Heart left ventricle (tissue), 16 donors: ENCODE measurements at places on chromosomes 3 and 15. TPM values are rescaled to one million over a fixed set of nuclear protein-coding genes. Genes with fewer than 3 reads are reported as not detected.

- no peak for DNase-seq
These were observed 246.3 kb upstream of the UMPS start for GRCh38 chr3:124483915-124484470.

- no peak for DNase-seq
These were observed 66.6 kb upstream of the TBC1D5 start for GRCh38 chr3:17808994-17809393.

GRCh38 chr15:42373274-42373673, 14.0 kb downstream of the CAPN3 start:
- peak; percentile 85 for DNase-seq

DNA sequence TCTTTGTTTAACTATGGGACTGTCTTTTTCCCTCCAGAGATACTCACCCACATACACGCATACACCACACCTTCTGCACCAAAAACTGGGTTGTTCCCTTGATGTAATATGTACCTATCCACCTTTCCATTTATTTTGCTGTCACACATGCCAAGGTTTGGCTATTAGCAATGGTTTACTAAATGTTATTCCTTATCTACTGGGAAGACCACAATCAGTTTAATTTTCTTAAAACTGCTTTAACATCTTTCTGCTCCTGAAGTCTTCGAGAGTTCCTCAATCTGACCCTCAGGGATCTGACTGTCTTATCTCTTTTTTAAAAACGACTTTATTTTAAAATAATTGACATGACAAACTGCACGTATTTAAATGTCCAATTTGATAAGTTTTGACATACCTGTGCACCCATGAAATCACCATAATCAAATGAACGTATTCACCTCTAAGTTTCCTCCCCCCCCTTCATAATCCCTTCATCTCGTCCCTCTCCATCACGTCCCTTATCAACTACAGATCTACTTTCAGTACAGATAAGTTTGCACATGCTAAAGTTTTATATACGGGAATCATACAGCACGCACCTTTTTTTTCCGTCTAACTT, 805 bp upstream of the TRPM7 start:
- no peak for DNase-seq

Gene TRPC1
- 5.9 TPM for total RNA-seq

- no peak for DNase-seq
These were observed 10.4 kb downstream of the TJP1 start for GRCh38 chr15:29811691-29812383.

Gene UQCC5
- total RNA-seq = 43.7 TPM

DNA sequence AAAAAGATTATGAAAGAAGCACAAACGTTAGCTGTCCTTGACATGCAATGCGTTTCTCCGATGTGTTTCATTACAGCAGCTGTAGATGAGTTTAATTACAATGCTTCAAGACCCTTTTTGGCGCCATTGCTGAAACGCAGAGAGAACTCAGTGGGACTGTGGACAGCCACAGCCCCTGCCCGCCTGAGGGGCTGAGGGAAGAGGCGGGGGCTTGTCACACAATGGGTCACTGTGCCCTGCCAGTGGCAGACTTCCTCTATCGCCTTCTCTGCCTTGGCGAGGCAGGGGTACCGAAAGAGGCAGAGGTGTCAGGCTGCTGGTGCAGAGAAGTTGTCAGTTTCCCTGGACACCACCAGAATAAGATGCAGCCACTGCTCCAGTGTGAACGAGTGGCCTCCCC, 252.0 kb downstream of the NR2F2 start:
- DNase-seq = no peak

DNA sequence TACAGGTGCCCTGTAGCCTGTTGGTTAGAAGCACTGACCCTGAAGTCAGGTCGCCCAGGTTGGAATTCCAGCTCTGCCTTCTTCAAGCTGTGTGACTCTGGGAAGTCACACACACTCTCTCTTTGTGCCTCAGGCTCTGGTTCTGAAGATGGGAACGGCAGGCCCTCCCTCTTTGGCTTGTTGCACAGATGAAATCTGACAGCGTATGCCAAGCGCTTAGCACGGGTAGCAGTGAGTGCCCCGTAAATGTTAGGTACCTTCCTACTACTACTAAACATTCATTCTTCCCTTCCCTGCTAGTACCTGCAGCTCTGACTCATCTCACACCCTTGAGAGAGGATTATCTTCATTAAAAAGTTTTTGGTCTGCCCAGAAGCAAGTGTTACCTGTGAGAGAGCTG, 139.0 kb downstream of the PGPEP1L start:
- no peak for DNase-seq

GRCh38 chr3:2851835-2852234, 258.3 kb downstream of the IL5RA start:
- DNase-seq = no peak

GRCh38 chr3:171854649-171855305, 11.6 kb downstream of the TMEM212 start:
- DNase-seq = no peak

Gene DPH6
- 22.9 TPM for total RNA-seq

GRCh38 chr15:80875568-80876347, 96.6 kb downstream of the CEMIP start:
- DNase-seq = peak; percentile 54

Gene EDEM1
- 24.6 TPM for total RNA-seq

DNA sequence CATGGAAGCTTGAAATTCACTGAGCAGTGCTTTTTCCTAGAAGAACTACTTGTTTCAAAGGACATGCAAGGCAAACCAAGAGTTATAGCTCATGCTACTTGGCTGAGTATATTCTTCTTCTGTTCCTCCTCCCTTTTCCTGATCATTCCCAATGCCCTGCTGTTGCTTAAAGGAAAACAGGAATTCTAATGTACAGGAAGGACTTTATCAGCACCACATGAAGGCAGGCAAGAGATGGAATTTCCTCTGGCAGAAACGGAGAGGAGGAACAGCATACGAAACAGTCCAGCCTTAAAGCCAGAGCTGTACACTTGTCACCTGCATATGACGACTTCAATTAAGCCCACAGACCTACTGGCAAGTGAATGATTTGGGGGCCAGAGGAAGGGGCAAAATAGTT, 15.7 kb downstream of the MEIS2 start:
- DNase-seq = no peak

DNA sequence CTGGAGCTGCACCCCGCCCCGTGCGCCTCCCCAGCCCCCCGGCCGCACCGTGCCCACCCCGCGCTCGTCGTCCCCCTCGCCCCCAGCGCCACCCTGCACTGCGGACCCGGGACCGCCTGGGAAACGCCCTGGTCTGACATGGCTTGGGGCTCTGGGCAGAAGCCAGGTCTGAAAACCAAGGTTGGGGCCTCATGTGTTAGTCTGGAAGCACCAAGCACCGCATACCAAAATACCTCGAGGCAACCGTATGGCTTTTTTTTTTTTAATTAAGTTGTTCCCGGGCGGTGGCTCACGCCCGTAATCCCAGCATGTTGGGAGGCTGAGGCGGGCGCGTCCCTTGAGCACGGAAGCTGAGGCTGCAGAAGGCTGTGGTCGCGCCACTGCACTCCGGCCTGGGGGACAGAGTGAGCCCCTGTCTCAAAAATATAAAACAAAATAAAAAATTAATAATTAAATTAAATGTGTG, 91.5 kb upstream of the CHD2 start:
- peak; percentile 79 for DNase-seq

Gene KCNMB2
- total RNA-seq = 4.5 TPM

DNA sequence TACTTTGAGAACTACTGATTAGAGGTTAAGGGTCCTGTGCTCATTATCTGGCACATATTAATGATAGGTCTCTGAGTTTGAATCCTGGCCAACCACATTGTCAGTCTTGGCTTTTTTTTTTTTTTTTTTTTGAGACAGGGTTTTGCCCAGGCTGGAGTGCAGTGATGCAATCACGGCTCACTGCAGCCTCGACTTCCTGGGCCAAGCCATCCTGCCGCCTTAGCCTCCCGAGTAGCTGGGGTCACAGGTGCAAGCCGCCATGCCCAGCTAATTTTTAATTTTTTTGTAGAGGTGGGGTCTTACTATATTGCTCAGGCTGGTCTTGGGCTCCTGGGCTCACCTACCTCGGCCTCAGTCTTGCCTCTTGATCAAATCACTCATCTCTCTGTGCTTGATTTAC, 547 bp upstream of the PCCB start:
- DNase-seq = no peak

DNA sequence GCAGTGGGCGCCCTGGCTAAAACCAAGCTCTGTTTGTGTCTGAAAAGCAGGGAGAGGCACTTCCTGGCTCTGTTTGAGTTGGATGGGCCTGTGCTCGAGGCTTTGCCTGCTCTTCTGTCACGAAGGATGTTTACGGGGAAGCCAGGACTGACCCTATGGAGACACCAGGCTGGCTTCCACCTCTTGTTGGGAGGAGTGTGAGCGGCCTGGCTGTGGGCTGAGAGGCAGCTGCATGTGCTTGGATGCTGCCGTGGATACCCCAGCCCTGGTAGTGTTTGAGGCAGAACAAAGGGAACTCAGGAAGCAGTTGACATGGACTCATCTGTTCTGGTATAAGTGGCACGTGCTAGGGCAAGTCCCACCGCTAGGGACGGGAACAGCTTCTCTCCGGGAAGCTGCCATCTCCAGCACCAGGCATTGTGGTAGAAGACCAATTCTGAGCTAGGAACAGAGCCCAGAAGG, 17.6 kb upstream of the SLC41A3 start:
- no peak for DNase-seq

- no peak for DNase-seq
These were observed 25.1 kb upstream of the ZKSCAN7 start for GRCh38 chr3:44529927-44530326.

Gene TICRR
- total RNA-seq = 0.12 TPM

DNA sequence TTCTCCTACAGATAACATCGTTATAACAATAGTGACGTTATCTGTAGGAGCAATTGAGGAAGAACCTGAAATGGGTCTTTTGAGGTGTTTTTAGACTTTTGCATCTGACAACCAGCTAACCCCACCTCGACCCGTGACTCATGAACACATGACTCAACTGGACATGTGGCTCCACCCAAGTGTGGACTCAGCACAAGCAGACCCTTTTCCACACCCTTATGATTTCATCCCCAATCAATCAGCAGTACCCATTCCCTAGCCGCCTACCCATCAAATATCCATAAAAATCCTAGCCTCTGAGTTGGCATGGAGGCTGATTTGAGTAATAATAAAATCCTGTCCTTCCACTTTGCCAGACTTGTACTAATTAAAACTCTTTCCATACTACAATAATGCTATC, 255.4 kb downstream of the ARPP21 start:
- DNase-seq = no peak

- DNase-seq = no peak
These were observed 25.5 kb downstream of the RARB start for GRCh38 chr3:25453619-25454004.

- DNase-seq = no peak
These were observed 16.3 kb downstream of the CD80 start for GRCh38 chr3:119543147-119543546.

Gene ZNF620
- 2.5 TPM for total RNA-seq

- DNase-seq = no peak
These were observed 101.5 kb downstream of the MYRIP start for GRCh38 chr3:39910826-39911464.

Gene IFT57
- 24.1 TPM for total RNA-seq

DNA sequence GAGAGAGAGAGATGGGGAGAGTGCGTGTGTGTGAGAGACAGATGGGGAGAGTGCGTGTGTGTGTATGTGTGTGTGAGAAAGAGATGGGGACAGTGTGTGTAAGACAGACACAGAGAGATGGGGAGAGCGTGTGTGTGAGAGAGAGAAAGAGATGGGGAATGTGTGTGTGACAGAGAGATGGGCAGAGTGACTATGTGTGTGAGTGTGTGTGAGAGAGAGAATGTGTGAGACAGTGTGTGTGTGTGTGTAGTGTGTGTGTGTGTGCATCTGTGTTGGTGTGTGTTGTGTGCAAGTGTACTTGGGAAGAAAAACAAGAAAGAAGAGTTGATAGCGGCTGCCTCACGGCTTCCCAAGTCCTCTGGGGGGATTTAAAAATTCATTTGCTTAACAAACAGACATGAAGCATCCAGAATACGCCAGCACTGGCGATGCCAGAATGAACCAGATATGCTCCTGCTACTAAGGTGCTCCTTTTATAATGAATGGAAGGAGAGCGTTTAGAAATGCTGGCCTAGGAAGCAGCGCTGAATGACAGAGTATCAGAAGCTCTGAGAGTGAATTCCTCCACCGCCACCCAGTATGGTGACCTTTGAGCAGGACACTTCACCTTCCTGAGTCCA, 186.1 kb upstream of the TSC22D2 start:
- no peak for DNase-seq

Gene CEP63
- 35.3 TPM for total RNA-seq

Gene GALNT15
- 7.7 TPM for total RNA-seq

DNA sequence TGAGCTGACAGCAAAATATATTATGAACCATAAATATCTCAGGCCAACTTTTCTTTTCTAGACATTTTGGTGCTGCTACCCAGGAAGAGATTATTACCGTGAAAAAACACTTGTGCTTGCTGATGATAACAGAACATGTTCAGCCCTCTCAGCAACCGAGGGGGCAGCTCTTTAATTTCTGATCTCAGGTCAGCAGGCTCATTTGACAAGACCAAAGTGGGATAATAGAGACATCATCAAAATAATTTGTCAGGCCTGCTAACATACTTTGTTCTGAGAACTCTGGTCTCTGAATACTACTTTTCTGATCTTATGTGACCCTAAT, 645.9 kb upstream of the KCNMB2 start:
- no peak for DNase-seq

Gene P2RY1
- total RNA-seq = 4.1 TPM

DNA sequence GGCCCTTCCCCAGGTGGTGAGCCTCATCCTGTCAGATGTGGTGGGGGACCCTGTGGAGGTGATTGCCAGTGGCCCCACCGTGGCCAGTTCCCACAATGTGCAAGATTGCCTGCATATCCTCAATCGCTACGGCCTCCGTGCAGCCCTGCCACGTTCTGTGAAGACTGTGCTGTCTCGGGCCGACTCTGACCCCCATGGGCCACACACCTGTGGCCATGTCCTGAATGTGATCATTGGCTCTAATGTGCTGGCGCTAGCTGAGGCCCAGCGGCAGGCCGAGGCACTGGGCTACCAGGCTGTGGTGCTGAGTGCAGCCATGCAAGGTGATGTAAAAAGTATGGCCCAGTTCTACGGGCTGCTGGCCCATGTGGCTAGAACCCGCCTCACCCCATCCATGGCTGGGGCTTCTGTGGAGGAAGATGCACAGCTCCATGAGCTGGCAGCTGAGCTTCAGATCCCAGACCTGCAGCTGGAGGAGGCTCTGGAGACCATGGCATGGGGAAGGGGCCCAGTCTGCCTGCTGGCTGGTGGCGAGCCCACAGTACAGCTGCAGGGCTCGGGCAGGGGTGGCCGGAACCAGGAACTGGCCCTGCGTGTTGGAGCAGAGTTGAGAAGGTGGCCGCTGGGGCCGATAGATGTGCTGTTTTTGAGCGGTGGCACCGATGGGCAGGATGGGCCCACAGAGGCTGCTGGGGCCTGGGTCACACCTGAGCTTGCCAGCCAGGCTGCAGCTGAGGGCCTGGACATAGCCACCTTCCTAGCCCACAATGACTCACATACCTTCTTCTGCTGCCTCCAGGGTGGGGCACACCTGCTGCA, 4.8 kb downstream of the GLYCTK start:
- DNase-seq = no peak
